Omental fat pad (tissue), 4 donors: ENCODE measurements at places on chromosomes 12 and 14.
A peak's percentile ranks its signal among the peaks of the same experiment; 100 is the strongest.

DNA sequence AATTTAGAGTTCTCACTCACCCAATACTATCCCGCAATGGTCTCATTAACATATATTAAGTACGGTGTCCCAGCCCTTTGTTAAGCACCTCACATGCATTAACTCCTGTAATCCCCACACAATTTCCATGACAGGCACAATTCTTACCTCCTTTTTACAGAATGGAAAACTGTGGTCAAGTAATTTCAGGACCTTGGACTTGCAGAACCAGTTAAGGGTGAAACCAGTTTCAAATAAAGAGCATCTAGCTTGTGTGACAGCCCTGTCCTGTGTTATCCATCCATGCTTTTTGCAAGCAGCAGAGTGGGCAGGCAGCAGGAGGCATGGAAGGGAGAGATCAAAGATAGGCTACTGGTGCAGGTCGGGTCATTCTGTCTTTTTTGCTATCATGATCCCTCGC lies 470.8 kb downstream of the NELL2 start:
- DNase-seq = no peak

GRCh38 chr14:52883658-52884057 lies 67.2 kb downstream of the FERMT2 start:
- DNase-seq = no peak

GRCh38 chr12:106651552-106651951 lies 68.7 kb downstream of the RFX4 start:
- DNase-seq = no peak

DNA sequence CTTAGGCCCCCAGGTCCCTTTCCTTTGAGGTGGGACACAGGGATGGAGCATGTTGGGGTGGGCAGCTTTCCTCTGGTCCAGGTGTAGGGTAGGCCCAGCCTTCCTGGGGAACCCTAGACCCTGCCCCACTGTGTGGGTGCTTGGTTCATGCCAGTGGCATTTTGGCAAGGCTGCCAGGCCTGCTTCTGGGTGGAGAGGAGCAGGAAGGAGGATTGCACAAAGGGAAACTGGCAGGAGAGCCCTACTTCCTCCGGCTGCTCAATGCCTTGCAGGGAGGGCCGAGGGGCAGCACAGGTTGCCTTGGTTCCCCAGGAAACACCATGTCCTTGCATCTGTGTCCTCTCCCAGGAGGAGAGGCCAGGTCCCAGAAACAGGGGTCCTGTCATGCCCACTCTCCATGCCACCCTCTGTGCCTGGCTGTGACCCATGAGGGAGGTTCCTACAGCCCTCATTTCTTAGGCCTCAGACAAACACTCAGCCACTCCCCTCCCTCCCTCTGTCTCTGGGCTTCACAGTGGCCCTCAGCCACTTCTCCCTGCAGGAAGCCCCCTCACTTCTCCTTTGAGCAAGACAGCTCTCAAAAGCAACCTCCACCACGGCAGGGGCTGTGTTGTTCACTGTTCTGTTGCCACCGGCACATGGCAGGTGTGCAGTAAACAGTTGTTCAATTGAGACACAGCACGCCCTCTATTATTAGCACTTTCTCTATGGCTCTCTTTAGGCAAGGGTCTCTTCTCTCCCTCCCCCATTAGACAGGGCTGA lies 6.8 kb upstream of the KRT80 start:
- no peak for DNase-seq

DNA sequence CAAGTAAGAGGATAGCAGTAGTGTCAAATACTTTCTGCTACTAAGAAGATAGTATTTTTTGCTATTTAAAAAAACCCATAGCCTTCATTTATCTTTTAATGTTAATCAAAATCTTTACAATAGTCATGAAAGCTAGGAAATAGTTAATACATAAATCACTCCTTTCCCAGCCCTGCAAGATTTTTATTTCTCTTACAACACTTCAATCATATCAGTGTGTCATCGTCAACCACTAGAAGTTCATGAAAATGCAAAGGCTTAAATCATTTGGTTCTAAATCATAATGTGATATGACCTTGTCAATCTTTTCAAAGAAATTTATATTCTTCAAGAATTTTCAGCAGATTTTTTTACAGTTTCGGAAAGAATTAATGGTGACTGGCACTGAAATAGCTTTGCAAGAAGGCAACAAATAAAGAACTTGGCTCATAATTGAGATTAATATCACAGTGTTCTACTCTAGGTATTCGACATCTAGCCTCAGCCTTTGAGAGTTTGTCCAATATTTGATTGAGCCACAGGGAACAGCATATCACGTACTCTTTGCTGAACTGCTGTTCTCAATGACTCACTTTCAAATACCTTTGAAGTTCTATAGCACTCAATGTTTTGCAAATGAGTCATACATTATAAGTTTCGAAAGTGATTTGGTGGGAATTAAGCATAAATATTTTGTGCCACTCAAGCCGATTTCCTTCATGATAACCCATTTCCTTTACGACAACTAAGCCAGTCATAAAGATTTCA lies 384.0 kb upstream of the FOXG1 start:
- no peak for DNase-seq

DNA sequence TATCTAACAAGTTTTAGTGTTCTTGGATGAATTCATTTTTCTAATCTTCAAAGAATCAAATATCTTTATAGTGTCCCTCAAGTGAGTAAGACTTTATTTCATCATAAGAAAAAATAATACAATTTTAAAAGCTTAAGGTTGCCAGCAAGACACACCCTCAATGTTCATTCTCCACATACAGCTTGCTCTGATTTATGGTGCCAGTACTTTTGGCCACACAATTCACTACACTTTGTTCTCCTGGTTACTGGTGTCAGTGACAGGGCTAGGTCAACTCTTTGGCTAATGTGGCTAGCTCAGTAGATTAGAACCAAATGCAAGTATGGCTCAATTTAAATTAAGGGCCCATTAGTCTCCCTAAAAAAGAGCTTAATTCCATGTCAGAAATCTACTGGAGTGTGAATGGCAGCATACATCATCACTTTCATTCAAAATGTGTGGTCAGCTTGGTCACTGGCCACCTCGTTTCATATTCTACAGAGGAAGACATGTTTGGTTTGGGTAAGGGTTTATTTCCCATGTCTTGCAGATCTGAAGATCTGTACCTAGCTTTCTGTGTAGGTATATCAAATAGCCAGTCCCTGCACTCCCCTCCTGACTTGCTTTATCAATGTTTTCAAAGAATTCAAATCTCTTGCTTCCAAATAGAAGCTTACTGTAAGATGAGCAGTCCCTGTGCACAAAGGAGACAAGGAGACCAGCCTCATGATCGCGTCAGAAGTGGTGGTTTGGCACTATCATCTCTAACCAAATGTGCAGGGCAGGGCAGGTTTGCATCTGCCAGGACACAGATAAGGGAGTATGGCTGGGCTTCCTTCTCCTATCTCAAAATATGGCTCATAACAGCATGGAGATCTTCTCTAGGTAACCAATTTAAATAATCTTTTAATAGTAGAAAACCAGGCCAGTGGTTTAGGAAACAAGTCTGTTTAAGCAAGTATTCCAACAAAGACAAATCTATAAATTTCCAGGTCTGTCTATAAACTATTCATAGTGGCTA lies 31.3 kb downstream of the HECTD4 start:
- no peak for DNase-seq

GRCh38 chr12:124518051-124518932 lies 49.1 kb downstream of the NCOR2 start:
- DNase-seq = peak; percentile 99

- DNase-seq = no peak
These were observed 59.3 kb upstream of the TMTC1 start for GRCh38 chr12:29843036-29843435.

GRCh38 chr12:45433441-45433868 lies 217.6 kb downstream of the ANO6 start:
- no peak for DNase-seq

DNA sequence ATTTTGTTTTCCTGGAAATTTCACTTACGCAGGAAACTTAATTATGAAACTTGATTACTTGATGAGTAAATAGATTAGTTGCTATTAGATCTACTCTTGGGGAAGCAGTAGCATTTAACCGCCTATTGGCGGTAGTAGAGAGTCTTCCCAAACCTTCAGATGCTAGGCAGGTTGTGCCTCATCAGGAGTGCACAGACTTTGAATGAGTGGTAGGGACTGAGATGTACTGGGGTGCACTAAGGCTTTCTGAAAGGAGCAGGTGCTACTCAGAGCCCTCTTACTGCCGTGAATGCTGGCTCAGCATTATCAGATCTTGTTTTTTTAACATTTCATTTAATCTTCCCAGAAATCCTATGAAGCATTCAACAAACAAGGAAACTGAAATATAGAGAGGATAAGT lies 7.7 kb downstream of the GATC start:
- DNase-seq = no peak

DNA sequence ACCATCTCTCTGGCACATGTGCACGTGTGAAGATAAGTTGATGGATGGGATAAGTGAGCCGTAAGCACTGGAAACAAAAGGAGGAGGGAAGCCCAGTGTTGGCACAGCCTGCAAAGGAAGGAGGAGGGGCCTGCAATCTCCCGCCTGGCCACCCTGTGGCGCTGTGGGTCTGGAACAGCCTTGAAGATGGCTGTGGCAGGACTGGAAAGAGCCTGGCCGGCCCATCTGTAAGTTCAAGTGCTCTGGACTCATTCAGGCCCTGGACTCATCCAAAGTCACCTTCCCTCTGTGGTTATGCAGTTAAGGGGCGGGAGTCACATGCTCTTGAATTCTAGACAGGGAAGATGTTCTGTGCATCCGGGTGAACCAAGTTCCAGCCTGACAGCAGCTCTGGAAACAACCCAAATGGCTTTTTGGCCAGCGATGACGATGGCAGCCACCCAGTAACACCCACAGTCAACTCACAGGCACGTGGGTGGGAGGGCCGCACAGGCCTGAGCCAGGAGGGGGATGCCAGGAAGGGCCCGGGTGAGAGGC lies 50.4 kb downstream of the CHGA start:
- peak; percentile 31 for DNase-seq

DNA sequence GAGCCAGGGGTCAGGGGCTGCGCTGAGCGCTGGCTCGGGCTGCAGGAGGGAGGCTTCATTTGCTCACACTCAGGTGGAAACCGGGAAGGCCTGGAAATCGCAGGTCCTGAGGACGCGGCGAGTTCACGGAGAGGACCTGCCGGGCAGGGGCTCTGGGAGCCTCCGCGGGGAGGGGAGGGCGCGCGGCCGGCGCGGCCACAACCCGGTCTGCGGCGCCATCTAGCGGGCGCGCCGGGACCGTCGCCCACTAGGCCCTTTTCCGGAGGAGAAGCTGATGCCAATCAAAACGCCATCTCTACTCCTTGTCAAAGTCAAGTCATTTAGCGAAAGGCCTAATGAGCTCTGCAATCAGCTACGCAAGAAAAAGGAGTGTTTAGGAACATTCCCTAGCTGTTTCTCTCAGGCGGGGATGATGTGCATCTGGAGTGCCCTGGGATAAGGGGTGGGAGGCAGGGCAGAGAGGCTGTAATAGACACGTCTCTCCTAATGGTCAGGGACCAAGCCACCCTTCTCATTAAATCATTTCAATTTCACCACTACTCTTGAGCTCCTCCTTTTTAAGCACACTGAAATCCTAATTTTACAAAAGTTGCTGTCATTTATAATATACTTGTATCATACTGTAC lies 885.8 kb upstream of the TMEM132C start:
- DNase-seq = peak; percentile 26

- DNase-seq = no peak
These were observed 23.6 kb downstream of the IRF2BPL start for GRCh38 chr14:77004711-77005460.

GRCh38 chr14:105180592-105181548 lies at the start of gene NUDT14:
Gene NUDT14, minus strand, starts transcription at chr14:105181312. Its CDS starts 103 bp downstream, at chr14:105181209.
- no peak for DNase-seq

DNA sequence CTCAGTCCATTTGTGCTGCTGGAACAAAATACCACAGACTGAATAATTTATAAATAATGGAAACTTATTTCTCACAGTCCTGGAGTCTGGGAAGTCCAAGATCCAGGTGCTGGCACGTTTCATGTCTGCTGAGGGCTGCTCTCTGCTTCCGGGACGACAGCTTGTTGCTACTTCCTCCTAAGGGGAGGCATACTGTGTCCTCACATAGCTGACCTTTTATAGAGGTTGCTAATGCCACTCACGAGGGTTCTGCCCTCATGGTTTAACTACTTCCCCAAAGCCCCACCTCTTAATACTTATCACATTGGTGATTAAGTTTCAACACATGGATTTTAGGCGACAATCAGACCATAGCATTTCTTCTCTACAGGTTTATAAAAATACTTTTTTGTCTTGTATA lies 411.1 kb downstream of the NRXN3 start:
- no peak for DNase-seq

- DNase-seq = no peak
These were observed 12.7 kb downstream of the TMED8 start for GRCh38 chr14:77364146-77364545.

GRCh38 chr14:80135305-80136088 lies 75.8 kb downstream of the DIO2 start:
- no peak for DNase-seq

GRCh38 chr12:98821232-98821631 lies 176.1 kb downstream of the APAF1 start:
- no peak for DNase-seq

DNA sequence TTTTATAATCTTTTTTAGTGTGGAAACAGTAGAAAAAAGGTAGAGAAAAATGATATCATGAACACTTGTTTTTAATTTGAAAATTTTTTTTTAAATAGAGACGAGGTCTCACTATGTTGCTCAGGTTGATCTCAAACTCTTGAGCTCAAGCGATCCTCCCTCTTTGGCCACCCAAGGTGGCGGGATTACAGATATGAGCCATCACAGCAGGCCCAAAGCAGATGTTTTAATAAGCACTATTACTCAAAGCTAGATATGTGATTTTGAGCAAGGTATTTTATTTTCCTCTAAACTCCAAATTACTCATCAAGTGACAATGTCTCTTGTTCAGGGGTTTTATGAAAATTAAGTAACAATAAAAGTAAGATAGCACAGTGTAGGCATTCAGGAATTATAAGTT lies 10.7 kb upstream of the WDR89 start:
- DNase-seq = no peak

DNA sequence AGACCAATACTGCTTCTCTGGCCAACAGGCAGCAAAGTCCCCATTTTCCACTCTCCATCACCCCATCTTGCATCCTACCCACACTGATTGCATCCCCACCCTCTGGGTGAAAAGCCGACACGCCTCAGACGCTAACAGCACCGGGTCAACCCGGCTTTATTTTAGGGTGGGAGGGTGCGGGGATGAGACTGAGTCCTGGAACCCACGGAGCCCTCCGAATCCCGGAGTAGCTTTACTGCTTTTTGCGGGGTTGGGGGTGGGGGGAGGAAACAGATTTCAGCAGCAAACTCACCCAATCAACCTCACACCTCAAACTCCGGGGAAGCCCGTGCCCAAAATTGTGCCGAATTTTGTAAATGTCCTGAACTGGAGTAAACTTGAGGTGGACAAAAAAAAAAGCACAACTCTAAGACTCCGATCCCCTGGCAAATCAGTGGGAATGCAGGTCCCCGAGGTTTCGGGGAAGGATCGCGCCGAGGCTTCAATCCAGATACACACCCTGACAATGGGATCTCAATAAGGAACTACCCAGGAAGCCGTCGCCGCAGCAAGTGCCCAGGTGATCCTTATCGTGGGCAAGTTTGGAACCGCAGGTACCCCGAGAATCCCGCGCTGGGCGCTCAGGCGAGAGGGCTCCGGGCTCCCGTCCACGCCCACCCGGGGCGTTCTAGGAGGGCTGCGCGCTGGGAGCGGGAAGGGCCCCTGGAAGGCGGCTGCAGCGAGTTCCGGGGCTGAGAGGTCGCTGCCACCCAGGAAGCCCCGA lies 1.1 kb downstream of the GCH1 start:
- DNase-seq = no peak
